ENCODE measurements at places on chromosomes 16 and 17.

DNA sequence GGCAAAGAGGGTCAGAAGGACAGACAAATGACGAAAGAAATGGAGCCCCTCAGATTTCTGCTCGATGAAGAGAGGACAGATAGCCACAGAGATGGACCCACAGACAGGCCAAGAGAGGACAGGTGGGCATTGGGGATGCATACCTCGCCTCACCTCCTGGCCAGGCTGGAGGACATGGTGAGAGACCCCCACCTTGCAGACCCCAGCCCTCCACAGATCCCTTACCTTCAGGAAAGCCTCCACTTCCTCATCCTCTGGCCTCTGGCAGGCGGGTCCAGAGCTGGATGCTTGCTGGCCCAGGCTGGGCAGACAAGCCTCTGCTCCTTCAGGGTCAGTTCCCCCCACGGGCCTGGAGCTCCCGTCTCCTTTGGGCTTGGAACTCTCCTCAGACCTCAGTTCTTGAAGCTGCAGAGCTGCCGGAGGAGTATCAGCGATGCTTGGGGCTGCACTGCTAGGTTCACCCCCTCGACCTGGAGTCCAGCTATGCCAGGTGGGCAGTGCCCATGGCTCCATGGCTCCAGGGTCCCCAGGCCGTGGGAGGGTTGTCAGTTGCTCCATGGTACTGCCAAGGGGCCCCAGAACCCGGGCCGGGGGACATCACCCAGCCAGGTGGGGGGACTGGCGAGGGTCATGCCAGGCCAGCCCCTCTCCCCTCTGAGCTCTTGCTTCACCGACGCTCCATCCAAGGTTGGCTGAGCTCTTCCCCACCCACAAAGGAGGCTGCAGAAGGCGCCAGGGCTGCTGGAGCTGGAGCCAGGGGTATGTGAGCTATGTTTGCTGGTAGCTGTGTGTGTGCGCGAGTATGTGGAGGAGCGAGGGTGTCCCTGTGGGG, 1.0 kb downstream of the TSPOAP1 start:
- peak; percentile 31 for DNase-seq

DNA sequence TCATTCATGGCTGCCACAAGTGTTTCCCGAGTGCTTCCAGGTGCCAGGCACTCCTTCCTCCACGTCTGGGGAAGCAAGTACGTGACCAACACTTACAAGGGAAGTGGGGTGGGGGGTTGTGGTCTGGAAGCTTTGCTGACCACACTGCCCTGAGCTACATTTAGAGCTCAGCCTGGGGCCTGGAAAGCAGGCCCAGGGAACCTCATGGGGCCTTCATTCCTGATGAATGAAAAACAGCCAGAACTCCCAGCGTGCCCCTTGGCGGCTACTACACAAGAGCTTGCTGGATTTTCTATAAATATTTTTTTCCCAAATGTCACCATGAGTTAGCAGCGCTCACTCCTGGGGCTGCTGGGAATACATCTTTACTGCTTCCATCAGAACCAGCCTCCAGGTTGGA, 73.3 kb downstream of the ABCC12 start:
- no peak for DNase-seq

DNA sequence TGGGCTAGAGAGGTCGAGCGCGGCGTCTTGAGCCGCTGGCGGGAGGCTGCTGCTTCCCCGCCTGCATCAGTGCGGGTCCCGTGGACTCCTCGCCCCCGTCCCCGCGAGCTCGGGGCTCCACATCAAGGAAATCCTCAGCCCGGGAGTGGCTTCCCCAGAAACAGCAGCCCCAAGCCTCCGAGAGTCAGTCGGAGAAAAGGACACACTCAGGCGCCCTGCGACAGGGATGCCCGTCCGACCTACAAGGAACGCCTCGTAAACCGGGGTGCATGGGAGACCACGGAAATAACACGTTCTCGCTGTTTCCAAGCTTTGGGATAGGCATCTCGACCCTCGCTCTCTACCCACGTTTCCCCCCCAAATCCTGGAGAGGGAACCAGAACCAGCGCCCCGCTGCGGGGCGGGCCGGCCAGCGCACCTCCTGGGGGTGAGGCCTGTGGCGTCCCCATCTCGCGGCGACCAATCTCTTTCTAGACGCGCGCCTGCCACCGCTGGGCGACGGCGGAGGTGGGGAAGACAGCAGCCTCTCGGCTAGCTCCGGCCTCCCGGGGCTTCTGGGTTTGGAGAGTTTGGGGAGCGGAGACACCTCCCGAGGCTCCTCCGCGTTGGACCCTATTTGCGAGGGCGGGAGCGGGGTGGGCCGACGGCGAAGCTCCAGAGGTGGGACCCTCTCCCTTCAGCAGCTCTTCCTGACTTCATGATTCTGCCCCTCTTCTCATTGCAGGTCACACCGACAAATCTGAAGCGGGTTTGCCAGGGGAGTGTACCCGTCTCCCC, 759 bp upstream of the TP53I13 start:
- DNase-seq = peak; percentile 88

DNA sequence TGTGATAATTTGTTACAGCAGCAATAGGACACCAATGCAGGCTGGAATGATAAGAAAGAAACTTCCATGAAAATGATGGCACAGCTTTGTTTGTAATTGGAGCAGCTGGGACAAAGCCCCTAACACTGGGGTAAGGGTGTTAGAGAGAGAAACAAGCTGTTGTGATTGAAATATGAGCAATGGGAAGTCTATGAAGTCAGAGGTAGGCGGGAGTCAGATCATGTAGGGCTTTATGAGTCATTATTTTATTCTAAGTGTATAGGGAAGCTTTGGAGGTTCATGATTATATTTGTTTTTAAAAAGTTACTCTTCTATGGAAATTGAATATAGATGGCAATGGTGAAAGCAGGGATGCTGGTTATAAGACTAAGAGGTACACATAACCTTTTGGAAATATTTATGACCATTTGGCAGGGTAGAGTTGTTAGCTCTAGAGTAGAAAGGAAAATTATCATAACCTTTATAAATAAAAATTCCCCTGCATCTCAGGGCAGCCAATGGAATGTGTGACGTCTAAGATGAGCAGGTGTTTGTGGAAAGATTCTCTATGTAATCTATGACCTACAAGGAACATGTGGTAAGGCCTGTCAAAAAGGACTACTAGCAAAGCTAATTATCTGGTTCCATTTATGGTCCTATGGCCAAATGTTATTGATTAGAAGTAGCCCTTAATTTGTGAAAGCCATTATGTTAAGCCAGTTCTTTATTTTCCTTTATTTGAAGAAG, 85.6 kb downstream of the KCNJ2 start:
- DNase-seq = no peak

- DNase-seq = no peak
Observed at GRCh38 chr17:42562388-42563142, 617 bp downstream of the COASY start.

DNA sequence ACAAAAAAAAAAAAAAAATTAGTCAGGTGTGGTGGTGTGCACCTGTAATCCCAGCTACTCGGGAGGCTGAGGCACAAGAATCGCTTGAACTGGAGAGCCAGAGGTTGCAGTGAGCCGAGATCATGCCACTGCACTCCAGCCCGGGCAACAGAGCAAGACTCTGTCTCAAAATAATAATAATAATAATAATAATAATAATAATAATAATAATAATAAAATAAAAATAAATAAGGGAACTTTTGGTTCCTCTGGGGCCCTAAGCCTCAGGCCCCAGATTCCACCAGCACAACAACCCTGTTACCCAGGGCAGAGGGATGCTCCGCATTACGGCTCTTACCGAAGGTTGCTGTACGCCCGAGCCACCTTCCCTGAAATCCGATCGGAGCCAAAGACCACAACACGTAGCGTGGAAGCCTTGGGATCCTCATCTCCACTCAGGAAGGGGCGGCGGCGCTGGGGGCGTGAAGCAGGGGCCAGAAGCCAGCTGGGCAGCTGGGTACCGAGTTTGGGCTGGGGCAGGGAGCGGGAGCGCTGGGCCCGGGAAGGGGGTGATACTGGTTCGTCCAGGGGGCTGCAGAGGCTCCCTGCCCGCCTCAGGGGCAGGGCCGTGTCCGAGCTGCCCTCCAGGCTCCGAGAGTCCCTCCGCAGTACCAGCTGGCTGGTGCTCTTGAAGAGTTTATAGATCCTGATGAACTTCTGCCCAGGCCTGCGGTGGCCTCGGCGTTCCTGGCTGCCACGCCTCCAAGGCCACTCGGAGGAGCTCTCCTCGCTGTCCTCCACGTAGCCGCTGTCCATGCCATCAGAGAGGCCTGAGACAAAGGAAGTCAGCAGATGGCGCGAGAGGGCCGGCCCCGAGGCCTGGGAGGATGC, 20.6 kb upstream of the PIK3R6 start:
- no peak for DNase-seq

DNA sequence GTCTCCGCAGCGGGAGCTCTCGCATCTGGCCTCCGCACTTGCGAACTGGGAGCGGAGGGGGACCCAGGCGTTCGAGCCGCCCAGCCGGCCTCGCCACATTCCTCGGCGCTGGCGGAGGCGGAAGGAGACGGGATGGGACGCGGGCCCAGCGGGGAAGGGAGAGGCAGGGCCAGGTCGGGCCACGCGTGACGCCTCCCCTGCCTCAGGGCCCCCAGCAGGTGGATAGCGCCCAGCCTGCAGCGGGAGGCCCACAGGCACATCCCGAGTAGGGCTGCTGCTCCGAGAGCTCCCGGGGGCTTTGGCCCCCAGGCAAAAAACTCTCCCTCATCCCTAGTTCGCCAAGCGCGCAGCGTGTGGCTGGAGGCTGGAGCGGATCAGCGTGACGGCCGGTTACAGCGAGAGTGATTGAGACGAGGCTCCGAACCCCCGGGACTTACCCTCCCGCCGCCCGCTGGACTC, 800 bp downstream of the PLEKHH3 start:
- peak; percentile 21 for DNase-seq

GRCh38 chr17:59427425-59427921, 96.0 kb downstream of the YPEL2 start:
- no peak for DNase-seq

DNA sequence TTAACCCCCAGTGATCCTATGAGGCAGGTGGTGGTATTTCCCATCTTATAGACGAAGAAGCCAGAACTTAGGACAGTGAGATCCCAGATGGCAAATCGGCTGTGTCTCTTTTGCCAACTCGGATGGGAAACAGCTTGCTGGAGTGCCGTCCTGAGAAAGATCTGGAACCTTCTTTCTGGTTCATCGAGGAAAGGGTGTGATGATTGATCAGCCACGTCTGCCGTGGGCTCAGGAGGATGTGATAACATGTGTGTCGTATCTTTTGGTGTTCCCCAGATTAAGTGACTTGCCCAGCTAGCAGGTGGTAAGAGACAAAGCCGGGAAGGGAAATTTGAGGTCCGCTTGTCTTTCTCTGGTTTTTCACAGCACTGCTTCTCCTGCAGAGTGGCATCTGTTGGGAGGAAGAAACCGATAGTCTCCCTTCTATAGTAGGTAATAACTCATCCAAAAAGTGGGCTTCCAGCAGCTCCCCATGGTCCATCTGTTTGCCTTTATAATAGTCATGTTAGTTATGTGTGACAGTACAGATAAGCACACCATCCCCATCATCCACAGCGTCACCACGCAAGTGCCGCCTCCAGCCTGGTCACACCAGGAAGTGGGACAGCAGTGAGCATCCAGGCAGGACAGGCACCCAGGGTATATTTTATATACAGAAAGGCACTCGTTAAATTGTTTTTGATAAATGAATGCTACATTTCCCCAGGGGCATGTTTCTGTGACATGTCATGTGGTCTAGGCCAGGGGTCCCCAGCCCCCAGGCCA, 175.5 kb downstream of the KATNIP start:
- DNase-seq = no peak

Measured in NAMALWA (cell line).